ENCODE measurements at places on chromosomes 13 and 19.

DNA sequence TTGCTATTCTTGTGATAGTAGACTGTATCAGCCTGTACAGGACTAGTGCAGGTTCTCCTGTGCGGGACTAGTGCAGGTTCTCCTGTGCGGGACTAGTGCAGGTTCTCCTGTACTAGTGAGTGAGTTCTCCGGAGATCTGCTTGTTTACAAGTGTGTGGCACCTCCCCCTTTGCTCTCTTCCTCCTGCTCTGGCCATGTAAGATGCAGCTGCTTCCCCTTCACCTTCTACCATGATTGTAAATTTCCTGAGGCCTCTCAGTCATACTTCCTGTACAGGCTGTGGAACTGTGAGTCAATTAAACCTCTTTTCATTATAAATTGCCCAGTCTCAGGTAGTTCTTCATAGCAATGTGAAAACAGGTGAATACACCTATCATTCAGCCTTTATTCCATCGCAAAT, 289.6 kb downstream of the TEX29 start:
- no peak for DNase-seq

DNA sequence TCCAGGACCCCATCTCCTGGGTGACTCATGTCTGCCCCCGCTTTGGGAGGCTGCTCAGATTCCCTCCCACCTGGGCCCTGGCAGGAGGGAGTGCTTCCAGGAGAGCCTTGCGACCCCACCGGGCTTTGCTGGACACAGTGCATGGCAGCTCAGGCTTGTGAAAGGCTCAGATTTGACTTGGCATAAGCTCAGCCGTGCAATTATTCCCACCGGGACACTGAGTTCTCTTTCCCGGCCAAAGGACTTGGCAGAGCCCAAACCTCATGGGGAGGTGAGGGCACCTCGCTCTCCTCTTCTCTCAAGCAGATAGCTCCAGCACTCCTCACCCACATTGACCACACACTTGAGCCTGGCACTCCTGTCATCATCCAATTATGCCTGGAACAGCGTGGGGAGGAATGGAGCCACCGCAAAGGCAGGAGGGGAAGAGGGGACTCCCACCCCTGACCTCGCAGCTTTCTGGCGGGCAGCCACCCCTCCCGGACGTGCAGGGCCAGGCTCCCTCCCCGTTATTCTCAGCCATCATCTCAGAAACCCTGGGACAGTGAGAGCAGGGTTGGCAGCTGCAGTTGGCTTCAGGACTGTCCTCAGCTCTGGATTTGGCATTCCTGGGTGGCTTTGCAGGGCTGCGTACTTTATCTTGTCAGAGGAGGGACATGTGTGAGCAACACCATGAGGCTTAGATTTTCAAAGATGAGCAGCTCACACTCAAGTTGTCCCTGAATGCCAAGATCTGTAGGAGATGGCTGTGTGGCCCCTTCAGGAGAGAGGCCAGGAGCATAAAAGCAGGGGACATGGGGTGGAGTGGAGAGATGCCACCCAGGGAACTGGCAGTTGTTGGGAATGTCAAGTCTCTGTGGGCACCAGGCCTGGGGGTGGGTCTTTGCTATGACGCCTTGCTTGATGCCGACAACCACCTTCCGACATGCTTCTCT, 306.2 kb downstream of the TEX29 start:
- no peak for DNase-seq

GRCh38 chr13:113860665-113861432, 3.0 kb downstream of the GAS6 start:
- no peak for DNase-seq

DNA sequence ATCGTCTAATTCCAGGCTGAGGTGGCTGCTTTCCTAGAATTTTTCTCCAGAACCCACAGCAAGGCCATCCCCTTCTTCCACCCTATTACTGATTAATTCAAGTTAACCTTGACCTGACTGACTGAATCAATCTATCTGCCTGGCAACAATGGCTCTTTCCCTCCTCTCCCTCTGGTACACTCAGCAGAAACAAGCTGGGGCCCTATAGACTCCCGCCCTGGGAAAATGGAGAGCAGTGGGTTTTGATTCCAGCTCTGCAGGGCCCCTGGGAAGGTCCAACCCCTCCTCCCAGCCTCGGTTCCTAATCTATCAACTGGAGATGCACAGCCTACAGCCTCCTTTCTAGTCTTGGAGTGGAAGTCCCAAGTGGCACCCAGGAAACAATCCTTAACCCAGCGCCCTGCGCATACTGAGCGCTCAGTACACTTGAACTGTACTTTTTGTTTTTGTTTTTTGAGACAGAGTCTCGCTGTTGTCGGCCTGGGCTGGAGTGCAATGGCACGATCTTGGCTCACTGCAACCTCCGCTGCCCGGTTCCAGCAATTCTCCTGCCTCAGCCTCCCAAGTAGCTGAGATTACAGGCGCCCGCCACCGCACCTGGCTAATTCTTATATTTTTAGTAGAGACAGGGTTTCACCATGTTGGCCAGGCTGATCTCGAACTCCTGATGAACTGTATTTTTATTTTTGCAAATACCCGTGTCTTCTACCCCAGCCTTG, 5.2 kb upstream of the C3 start:
- DNase-seq = no peak

DNA sequence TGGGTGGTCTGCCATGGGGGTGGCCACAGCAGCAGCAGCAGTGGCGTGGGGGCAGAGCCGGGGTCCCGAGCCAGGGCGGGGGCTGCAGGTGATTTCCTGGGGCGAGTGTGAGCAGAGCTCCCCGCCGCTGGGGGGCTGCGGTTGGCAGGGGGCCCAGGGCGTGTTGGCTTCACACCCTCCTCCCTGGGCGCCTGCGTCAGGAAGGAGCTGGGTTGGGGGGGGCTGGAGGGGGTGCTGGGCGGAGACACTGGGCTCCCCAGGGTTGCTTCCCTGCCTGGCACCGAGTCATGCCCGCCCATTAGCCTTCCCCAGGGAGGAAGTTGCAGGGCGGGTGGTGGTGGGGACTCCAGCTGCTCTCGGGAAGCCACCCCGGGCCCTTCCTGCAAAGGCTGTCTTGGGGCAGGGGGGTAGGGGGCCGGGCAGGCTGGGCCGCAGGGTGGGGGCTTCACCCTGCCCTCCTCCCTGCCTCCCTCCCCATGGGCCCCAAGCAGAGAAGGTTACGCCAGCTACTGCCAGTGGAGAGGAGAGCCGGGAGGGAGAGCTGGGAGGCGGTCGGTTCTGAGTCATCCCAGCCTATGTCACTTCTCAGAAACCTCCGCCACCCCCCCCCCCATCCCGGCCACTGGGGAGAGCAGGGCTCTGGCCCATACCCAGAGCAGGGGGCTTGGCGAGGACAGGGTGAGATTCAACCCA, 4.6 kb downstream of the MIDN start:
- DNase-seq = no peak

All from SK-N-MC (cell line).